Stimulated activated CD8-positive, alpha-beta memory T cell treated with anti-CD3 and anti-CD28 coated beads, Interleukin-15, amount 100 ng/mL, for 1 hour (primary cell): ENCODE measurements at places on chromosomes 12 and 14.

DNA sequence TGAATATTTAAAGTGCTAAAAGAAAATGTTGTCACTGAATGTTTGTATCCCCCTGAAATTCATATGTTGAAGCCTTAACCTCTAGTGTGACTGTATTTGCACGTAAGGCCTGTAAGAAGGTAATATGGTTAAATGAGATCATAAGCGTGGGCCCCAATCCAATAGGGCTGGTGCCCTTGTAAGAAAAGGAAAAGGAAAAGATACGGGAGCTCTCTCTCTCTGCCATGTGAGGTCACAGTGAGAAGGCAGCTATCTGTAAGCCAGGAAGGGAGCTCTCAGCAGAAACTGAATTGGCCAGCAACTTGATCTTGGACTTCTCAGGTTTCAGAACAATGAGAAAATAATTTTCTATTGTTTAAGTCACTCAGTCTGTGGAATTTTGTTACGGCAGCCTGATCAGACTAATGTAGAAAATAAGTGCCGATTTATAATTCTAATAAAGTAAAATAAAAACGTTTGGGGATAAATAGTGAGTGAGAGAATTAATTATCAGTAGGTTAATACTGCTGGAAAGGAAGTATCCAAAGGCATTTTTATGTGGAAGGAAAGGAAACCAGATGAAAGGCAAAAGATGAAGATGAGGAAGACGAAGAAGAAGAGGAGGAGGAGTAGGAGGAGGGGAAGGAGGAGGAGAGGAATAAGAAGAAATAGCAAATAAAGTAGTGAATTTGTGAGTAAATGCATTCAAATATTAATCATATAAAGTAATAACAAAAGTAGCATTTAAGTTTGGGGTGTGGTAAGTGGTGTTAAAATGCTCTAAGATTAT lies 188.5 kb upstream of the KRR1 start:
- no peak for DNase-seq

GRCh38 chr14:80211153-80212022 lies at the start of gene DIO2:
TSS of gene DIO2 (minus strand) at chr14:80211504. CDS start at chr14:80211472, 32 bp downstream.
- DNase-seq, result no peak

DNA sequence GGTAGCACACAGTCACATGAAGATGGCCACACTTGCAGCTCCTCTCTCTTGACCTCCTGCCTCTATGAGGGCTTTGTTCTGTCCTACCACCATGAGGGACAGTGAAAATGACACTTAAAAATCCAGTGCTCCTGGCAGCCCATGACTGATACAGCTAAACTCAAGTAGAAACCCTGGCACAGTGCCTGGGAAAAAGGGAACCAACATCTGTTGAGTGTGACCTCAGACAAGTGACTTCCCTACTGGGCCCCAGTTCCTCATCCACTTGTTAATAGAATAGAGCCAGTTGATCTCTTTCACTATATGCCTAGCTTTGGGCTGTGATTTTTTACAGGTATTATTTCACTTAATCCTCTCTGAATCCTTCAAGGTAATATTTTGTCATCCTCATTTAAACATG lies 4.8 kb downstream of the GUCY2C start:
- no peak for DNase-seq

- DNase-seq, result peak; percentile 24
Measured at GRCh38 chr14:102774391-102775153, 2.7 kb upstream of the TRAF3 start.

GRCh38 chr12:40107098-40107802 lies 1.4 kb upstream of the SLC2A13 start:
- DNase-seq, result peak; percentile 91

GRCh38 chr14:63478437-63478852 lies 64.7 kb downstream of the PPP2R5E start:
- DNase-seq, result no peak

- DNase-seq, result no peak
Measured at GRCh38 chr12:45547822-45548221, 181.7 kb upstream of the ARID2 start.

GRCh38 chr12:65685514-65685913 lies 138.8 kb upstream of the HMGA2 start:
- DNase-seq, result no peak
